Activated CD4-positive, CD25-positive, alpha-beta regulatory T cell treated with anti-CD3 and anti-CD28 coated beads, Interleukin-2, amount 50 U/mL, for 72 hours (primary cell): ENCODE measurements at places on chromosomes 16 and 17.

GRCh38 chr17:32486701-32487472 lies at the start of gene CDK5R1:
Gene CDK5R1, plus strand, starts transcription at chr17:32486993. Its CDS starts 628 bp downstream, at chr17:32487621.
- peak; percentile 73 for DNase-seq

DNA sequence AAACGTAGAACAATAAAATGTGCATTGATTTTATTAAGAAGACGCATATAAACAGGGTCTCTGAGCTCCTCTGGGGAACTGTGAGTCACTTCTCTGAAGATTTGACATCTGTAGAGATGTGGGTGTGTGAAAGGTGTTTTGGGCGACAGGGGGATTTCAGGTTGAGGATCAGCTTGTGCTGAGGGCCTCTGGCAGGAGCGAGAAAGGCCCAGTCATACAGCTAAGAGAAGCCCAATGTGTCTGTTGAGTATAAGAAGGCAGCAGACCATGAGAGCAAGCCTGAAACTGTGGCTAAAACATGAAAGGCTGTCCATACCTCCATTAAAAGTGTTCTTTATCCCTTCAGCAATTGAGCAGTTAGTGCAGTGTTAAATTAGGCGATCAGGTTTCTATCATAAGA lies 406.5 kb upstream of the MON1B start:
- no peak for DNase-seq

DNA sequence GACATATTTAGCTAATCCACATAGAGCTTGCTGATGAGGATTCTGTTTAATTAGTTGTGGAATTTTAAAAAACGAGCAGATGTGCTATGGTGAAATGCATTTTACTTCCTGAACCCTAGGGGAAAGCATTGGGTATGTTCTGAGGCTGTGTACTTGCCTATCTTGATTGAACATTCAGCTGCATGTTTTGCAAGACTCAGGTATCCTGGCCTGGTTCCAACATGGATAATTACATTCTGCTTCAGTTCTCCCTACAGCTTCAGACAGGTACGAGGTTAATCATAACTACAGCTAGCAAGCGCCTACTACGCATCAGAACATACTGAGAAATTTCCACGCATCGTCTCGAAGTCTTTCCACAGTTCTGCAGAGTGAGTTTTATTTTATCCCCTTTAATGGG lies 77.0 kb downstream of the HS3ST2 start:
- no peak for DNase-seq

- no peak for DNase-seq
These were observed 49.7 kb downstream of the RNF112 start for GRCh38 chr17:19460700-19461099.

DNA sequence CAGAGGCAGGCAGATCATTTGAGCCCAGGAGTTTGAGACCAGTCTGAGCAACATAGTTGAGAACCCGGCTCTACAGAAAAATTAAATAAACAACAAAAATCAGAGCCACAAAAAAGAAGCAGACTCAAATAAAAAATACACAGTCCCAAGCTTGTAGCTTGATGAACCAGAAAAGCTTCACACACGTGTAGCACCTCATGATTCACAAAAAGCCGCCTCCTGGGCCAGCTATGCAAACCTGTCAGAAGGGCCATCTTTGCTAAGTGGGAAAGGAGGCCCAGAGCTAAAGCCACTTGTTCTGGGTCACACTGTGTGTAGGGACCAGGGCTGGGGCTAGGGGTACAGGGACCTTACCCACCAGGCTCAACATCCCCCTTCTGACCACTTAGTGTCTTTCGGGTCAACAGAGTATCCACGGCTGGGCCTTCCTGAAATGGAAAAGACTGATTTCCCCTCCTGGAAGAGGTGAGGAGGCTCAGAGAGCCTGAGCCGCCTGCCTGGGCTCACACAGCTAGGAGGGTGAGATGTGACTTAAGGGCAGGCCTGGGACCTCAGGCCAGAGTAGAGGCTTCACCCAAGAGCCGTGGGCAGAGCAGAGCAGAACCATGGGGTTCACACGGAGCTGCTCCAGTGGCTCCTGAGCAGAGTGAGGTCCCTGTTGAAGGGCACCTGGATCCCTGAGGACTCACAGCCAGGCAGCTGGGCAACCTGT lies 269.6 kb downstream of the PARN start:
- DNase-seq: no peak

GRCh38 chr16:66295213-66295612 lies 71.3 kb upstream of the CDH5 start:
- DNase-seq: no peak

DNA sequence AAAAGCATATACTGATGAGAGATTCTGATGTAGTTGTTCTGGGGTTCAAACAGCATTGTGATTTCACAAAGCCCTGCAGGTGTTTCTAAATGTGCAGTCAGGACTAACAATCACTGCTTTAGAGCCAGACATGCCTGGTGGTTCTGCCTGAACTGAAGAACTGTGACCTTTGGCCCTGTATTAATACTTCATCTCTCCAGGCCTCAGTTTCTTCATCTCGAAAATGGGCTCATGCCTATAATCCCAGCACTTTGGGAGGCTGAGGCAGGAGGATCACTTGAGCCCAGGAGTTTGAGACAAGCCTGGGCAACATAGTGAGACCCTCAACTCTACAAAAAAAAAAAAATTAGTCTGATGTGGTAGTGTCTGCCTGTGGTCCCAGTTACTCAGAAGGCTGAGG lies 3.9 kb downstream of the DNAI2 start:
- no peak for DNase-seq

DNA sequence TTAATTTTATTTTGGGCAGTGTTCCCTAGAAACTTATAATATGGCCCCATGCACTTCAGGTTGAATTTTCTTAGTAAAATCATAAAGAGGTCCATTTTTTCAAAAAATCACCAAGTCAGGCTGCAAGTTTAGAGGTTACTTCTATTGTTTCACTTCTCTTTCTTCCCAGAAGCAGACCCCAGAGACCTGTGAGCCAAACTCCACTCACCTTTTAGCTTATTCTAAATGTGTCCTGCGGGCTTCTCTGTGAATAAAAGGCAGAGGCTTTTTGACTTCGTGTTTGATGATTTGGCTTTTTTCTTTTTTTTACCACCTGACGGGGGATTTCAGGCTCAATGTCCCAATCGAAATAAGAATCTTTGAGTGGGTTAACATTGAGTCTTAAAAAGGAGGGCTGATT lies 7.4 kb downstream of the PRKCB start:
- DNase-seq: no peak

DNA sequence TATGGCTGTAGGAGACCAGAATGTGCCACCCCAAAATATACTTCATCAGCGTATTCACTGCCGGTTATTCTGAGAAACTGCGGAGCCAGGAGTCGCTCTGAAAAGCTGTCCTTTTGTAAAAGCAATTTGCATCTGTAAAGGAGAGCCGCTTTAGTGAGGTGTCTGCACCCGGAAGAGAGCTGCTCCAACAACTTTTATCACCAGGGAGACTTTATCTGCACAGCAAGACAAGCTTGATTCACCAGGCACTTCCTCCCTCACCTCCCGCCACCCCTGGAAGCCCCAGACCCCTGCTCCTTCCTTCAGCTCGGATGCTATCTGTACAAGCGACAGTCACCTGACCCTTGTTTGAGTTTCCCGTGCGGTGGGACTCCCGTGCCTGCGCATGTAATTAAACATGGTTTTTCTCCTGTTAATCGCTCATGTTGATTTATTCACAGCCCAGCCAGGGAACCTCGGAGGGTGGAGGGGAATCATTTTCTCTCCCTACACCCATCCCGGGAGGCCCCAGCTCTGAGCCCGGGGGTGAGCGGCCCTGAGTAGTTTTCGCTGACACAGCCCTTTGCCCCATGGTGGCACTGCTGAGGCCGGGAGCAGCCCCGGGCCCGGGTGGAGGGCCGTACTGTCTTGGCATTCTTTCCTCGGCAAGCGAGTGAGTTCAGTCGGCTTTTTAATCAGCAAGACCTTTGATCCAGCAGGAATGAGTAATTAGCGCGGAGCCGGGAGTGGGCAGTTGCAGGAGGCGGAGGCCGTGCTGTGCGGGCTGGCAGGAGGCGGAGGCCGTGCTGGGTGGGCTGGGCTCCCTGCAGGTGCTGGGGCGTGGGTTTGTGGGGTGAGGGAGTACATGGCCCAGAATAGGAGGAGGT lies 222.7 kb upstream of the CIBAR2 start:
- no peak for DNase-seq
